ENCODE measurements at places on chromosomes 12 and 14.

DNA sequence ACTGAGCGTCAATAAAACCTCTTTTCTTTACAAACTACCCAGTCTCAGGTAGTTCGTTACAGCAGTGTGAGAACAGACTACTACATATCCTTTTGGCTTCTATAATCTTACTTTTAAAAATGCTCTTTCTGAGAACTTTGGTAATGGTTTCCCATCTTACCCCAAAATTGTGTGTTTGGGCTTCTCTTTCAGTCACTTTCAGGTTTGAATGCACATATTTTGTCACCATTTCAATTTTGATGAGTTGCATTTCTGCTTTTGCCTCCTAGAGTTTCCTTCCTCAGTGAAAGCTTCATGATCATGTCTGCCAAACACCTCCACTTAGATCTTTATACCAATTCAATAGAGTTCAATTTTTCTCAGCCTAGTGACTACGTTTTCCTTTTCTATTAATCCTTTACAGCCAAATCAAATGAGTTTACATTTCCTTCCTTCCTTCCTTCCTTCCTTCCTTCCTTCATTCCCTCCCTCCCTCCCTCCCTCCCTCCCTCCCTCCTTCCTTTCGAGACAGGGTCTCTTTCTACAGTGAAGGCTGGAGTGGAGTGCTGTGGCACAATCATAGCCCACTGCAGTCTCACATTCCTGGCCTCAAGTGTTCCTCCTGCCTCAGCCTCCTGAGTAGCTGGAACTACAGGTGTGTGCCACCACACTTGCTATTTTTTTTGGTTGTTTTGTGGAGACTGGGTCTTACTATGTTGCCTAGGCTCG lies 124.9 kb downstream of the BCAT1 start:
- no peak for DNase-seq

GRCh38 chr12:100404769-100405407 lies 48.0 kb downstream of the SLC17A8 start:
- peak; percentile 15 for DNase-seq

DNA sequence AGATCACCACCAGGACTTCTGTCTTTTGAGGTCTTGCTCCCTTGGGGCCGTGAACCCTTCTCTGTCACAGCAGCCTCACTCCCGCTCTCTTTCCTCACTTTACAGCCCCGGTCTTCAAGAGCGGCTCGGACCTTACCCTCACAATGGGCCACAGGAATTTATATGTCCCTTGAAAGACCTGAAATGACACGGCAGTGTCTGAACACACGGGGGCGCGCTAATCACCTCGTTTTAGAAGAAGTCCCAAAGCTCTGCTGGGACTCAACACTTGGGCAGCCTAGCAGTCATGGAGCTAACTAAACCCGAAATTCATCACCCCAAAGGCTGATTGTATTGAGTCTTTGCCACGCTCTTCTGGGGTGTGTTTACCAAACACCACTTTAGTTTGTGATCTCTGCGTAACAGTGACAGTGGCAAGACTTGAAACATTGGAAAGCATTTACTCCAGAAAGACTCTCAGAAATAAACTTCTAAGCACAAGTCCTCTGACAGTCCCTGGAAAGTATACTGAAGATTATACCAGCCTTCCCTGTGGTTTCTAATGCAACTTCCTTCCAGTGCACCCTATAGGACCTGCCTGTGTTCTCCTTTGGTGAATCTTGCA lies 29.0 kb downstream of the SERPINA11 start:
- DNase-seq = peak; percentile 32

DNA sequence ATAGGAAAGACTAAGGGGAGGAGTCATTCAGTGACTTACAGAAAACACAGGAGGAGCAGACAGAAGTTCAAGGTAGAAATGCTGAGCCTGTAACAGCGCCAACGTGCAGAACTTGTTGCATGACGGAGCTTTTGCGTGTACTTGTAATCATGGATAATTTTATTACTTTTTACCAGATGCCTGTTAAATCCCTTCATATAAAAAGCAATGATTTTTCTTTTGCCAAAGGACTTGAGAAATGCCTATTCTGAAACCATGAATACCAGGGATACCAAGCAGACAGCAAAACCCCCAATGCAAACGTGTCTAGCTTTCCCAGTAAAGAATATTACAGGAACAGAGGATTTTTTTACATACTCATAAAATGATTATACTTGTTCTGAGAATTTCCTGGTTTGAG lies 163.6 kb upstream of the GSC start:
- DNase-seq = no peak

DNA sequence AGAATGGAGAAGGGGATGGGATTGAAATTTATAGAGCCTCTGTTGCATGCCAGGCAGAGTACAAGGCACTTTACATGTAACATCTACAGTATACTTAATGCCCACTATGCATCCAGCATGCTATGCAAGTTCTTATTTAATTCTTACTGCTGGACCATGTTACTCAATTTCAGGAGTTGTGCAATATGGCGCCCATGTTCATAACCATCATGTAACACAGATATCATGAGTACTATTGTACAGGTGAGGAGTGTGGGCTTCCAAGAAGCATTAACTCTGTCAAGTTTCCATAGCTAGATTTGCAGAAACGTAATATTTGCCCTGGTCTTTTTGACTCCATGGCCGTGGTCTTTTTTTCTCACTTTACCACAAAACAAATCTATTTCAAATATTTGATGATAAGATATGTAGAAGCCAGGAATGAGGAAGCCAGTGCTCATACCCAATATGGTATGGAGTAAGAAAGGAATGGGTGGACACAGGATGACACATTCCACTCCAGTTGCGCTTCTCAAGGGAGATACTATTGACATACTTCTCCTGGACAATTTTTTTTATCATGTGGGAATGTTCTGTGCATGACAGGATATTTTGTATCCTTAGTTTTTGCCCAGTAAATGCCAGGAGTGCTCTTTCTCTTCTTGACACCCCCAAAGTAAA lies 191.8 kb downstream of the C12orf75 start:
- no peak for DNase-seq

GRCh38 chr12:93870020-93870795 lies 193.0 kb downstream of the CRADD start:
- DNase-seq = no peak

- DNase-seq = no peak
Observed at GRCh38 chr12:52670961-52671360, 9.2 kb downstream of the KRT1 start.

GRCh38 chr12:4417455-4417854 lies 28.2 kb downstream of the FGF6 start:
- no peak for DNase-seq

GRCh38 chr14:106120101-106120500 lies 593.7 kb downstream of the TMEM121 start:
- DNase-seq = no peak

- DNase-seq = no peak
Observed at GRCh38 chr14:73696466-73697400, 17.5 kb downstream of the PNMA1 start.

GRCh38 chr14:101064718-101065117 lies 161.2 kb upstream of the RTL1 start:
- no peak for DNase-seq
